ENCODE measurements at places on chromosomes 6 and 20.

DNA sequence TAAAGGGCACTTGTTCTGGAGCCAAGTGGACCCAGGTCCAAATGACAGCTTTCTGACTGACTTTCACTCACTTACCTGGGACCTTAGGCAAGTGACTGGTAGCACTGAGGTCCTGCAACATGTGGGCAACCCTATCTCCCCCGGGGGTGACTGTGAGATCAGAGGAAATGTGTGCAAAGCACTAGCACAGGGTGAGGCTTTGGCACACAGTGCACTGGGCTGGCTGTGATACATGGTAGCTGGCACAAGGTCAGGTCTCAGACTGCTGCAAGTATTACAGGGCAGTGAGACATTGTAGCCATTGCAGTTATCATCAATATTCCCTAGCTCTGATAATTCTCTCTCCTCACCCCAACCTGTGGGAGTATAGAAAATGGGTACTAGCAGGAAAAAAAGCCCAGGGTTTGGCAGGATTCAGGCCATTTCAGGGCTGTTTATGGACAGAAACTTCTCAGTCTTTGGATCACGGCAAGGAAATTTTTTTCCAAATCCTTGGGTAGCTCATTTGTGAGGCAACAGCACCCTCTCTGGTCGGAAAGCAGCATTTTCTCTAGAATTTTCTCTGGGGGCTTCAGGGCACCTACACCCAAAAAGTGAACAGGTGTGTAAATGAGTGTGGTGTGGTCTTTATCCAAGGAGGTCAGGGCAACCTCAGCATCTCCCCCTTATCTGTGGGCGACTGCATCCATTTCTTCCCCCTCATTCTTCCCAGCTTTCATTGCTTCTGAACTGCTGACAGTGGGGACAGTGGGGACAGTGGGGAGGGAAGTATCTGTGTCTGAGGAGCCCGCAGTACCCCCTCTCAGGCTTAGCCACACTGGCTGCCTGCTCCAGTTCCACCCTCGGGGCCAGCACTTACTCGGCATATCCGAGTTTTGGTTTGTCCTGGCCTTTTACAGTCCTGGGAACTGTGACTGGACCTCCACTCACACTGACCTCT, 148.7 kb upstream of the PHACTR3 start:
- no peak for DNase-seq

DNA sequence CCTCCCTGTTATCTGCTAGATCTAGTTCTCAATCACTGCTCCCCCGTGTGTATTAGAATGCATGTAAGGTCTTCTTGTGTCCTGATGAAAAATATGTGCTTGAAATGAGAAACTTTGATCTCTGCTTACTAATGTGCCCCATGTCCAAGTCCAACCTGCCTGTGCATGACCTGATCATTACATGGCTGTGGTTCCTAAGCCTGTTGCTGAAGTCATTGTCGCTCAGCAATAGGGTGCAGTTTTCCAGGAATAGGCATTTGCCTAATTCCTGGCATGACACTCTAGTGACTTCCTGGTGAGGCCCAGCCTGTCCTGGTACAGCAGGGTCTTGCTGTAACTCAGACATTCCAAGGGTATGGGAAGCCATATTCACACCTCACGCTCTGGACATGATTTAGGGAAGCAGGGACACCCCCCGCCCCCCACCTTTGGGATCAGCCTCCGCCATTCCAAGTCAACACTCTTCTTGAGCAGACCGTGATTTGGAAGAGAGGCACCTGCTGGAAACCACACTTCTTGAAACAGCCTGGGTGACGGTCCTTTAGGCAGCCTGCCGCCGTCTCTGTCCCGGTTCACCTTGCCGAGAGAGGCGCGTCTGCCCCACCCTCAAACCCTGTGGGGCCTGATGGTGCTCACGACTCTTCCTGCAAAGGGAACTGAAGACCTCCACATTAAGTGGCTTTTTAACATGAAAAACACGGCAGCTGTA, 73.4 kb downstream of the PTPN1 start:
- DNase-seq = no peak

- DNase-seq = no peak
Observed at GRCh38 chr20:23920408-23921325, 41.1 kb upstream of the CST5 start.

GRCh38 chr20:61830241-61830930, 235.3 kb downstream of the TAF4 start:
- DNase-seq = no peak

DNA sequence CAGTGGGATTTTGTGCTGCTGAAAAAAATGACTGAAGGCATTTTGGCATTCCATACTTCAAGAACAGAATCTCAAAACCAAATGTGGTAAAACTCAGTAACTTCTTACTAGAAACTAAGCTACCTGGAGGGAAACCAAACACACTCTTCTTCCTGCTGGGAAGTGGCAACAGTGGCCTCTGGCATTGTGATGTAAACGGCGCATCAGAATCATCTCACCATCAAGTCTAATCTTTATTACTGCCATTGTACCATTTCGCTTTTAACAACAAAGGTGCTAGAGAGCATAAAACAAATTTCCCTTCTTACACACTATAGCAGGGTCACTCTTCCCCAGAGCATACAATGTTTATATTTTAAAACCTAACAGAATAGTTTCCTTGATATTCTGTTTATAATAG, 101.6 kb upstream of the CEP162 start:
- no peak for DNase-seq

DNA sequence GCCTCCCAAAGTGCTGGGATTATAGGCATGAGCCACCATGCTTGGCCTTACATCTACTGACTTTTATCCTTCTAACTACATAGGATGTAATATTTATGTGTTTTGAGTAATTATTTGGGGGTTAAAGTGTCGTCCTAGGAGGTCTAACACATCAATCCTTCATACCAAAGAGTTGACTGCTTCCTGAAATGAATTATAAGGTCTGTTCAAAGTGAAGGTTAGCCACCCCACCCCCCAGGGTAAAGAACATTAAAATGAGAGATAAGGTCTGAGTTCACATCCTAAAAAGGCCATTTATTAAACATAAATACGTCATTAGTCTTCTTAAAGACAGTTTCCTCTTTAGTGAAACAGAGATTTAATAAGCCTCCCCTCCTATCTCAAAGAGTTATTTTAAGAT, 33.8 kb downstream of the TNFAIP3 start:
- DNase-seq = no peak

GRCh38 chr20:36461600-36462439, 79.5 kb upstream of the MYL9 start:
- DNase-seq = no peak

DNA sequence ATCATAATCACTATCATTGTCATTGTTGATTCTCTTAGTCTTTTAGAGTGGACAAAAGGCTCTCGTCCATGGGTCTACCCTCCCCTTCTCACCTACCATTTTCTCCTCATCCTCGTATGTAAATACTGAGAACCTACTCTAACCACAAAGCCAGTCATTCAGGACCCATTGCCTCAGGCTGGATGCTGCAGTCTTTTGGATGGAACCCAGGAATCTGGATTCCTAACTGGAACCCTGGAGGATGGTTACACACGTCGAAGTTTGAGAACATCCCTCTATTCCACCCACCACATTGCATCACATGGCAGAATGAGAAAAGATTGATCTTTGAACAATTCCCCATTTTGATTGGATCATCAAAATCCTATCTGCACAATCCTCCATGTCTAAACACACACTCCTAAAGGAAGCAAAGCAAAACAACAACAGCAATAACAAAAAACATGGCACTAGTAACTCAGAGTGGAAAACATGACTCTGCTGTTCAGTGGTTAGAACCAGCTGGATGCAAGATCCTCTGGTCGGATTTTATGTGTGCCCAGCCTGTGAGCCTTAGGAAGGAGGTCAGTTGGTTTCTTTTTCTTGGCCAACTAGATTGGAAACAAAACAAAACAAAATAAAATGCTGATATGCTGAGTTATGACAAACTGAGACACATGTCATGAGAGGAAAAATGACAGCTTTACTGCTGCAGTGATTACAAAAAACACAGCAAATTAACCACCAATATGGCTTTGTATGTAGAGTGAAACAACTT, 38.0 kb downstream of the TSHZ2 start:
- no peak for DNase-seq

DNA sequence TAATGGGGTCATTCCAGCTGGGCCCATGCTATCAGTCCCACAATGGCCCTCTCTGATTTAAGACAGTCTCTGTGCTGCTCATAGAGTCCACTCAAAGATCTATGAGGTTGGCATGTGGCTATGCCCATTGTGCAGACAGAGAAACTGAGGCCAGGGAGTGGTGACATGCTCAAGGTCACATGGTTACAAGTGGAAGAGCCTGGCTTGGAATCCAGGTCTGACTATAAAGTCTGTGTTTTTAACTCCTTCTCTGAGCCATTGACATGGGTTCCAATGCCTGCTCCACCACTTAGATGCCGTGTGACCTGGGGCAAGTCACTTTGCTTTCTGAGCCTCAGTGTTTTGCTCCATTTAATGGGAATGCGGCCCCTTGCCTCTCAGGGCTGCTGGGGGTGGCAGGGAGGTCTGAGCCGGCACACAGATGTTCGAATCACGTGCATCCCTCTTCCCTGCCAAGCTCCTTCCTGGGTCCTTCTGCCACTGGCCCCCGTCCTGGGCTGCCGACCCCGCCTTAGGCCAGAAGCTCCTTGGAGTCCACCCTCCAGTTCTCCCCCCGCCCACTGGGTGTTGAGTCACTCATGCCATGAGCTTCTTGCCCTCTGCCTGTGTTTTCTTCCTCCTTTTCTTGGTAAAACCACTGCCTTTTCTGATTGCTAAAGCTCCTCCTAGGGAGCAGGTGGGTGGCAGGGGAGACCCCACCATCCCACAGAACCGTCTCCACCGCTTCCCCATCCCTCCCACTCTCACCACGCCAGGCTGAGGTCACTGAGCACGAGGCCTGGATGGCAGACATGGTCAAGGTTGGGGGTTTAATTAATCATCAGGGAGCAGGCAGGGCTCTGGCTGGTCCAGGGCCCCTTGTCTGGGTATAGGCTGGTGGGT, 35.7 kb downstream of the CEBPB start:
- DNase-seq = no peak

- DNase-seq = no peak
Observed at GRCh38 chr6:109946979-109947378, 31.1 kb upstream of the GPR6 start.

DNA sequence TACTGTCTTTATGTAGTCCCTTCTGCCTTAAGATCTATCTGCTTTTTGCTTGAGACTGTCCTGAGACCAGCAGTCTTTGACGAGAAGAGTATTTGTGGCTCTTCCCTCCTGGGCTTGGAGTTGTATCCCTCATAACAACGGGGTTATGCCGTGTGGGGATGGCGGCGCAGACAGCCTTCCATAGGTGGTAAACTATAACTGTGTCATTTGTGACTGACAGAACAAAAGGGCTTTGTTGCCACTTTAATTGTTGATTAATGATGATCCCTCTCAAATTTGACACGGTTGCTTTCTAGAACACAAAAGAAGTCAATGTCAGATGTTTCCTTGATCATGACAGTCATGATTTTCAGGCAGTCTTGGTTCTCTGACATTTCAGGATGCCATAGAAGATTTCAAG, 196.6 kb downstream of the JARID2 start:
- DNase-seq = no peak

- no peak for DNase-seq
Observed at GRCh38 chr20:25188218-25188617, 7.3 kb upstream of the ENTPD6 start.

DNA sequence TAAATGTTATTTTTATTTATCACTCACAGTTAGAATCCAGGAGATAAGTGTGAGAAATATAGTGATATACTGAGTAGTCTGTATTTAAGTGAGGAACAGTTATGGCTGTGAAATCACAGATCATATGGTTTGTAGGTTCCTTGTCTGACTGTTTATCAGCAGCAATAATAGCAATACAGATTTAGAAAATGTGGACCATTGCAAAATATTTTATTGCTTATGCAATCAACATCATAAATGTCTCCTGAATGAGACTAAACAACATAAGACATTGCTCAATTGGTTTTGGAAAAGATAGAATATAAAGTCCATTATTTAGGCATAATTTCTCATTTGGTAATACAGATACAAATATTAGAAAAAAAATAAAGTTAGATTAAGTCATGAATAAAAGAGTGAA, 43.7 kb downstream of the CCDC170 start:
- no peak for DNase-seq

DNA sequence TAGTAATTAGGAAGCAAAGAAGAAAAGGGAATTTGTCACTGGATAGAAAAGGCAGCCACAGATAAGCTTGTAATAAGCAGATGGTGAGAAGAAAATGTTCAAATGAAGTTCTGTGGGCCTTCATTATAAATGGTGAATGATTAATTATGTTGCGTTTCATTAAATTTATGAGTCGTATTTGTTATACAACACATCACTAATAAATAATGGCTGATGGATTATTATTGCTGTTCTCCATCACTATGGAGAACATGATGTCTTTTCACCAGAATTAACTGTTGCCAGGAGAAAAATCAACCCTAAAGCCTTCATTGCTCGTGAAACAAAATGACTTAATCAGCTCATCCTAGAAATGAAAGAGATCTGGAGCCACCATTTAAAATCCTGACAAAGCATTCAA, 158.5 kb downstream of the BTBD3 start:
- DNase-seq = no peak

DNA sequence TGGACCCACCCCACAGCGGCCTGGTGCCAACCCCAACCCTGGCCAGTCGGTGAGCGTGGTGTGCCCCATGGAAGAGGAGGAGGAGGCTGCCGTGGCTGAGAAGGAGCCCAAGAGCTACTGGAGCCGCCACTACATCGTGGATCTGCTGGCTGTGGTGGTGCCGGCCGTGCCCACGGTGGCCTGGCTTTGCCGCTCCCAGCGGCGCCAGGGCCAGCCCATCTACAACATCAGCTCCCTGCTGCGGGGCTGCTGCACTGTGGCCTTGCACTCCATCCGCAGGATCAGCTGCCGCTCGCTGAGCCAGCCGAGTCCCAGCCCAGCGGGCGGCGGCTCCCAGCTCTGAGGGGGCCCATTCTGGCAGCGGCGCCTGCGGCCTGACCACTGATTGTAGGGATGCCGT, 23.2 kb downstream of the SDCBP2 start:
- DNase-seq = no peak

DNA sequence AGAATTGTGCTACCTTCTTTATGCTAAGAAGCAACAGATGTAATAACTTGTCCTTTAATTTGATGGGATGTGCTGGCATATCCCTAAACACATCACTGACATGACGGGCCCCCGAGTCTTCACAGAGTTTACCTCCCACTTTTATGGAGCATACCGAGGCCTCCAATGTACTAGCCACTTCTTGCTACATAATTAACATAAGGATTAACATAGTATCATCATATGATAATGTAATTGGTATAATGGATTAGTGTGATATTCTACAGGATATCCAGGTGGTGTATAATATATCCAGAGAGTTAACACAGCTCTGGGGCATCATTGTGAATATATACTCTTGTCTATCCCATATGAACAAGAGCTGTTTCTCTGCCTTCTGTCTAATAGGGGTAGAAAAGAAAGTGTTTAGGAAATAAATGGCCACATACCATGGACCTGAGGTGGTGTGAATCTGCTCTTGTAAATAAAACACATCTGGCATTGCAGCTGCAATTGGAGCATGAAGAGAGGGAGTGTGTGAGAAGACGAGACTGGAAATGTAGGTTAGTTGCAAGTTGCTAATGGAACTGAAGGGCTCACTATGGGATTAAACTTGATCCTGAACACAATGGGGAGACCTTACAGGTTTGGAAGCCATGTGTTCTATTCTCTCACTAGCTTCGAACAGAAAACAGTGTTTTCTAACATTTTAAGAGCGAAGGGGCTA, 102.3 kb downstream of the IYD start:
- DNase-seq = no peak

All from cortex of kidney (tissue), 1 donor.